ENCODE measurements at places on chromosomes 2 and 18.

- DNase-seq = no peak
Measured at GRCh38 chr2:197209742-197210408, 100.7 kb downstream of the ANKRD44 start.

- DNase-seq = no peak
Measured at GRCh38 chr2:49515996-49516782, 361.9 kb upstream of the FSHR start.

DNA sequence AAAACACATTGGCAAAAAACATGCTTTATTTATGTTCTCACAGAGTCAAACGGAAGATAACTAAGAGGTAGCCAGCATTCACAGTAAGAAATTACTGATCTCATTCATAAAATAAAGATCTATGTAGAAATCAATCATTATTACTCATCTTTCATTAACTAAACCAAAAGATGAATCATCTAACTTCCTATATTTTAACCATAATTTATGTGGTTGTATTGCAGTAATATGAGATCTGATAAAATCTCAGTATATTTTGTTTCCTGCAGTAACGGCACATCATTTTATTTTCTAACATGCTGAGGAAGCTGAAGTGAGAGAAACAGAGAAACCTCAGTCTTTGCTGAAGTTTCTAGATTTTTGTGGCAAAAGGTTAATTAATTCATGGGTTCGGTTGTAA lies 375.8 kb downstream of the GALNT13 start:
- DNase-seq = no peak

DNA sequence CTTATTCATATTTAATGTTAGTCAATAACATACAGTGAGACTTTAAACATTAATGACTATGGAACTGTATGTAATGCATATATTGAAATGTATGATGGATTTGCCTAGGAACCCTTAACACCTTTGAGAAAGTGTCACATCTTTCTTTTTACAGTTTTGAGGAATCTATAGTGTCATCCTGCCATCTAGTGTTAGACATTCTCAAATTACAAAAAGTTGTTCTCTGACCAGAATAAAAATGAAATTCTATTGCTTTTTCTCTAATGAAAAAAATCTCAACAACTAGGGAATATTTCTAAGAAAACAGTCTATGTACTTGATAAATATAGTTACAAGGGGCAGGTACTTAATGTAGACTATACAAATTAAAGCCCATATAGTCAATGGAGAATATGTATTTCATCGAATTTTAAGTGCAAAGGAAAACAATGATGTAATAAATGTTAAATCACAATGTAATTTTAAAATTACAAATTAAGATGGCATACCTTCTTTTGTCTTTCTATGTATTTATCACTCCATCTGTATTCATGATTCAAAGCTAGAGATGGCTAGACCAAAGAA lies 5.1 kb upstream of the CALCRL start:
- DNase-seq = no peak

- no peak for DNase-seq
Measured at GRCh38 chr18:45755934-45756333, 32.0 kb downstream of the SLC14A1 start.

GRCh38 chr18:53527365-53527764 lies 697.1 kb downstream of the MBD2 start:
- DNase-seq = no peak

DNA sequence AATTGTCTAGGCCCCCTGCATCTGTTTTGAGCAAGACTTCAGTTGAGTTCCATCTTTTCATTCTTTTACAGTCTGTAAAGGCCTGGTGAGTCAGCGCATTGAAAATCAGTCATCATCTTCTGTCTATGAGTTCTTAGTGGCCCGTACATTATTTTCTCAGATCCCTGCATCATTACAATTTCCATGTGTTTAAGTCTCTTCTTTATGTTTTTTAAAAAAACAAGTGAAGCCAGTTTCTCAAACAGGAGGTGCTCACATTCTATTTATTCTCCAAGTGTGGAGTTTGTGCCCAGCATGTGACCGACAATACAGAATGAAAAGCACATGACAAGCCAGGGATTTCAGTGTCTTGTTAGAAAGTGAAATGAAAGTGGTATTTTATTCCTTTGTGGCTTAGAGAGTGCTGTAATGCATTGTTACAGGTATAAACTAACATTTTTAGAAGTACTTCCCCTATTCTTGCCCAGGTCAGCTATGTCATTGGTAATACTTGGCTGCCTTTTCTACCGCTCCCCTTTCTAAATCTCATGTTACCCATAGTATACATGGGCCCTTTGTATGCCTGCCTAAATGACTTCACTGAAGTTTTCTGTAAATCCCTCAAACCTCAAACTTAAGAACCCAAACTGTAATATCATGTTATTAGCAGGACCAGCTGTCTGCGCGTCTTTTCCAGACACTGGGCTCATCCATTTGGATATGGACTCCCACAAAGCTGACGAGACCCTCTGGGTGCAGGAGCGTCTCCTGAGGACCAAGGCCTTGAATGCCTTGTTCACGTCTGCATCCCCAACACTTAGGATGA lies 67.6 kb downstream of the FEZ2 start:
- DNase-seq = no peak

- no peak for DNase-seq
Measured at GRCh38 chr2:18560797-18561085, 288 bp upstream of the RDH14 start.

DNA sequence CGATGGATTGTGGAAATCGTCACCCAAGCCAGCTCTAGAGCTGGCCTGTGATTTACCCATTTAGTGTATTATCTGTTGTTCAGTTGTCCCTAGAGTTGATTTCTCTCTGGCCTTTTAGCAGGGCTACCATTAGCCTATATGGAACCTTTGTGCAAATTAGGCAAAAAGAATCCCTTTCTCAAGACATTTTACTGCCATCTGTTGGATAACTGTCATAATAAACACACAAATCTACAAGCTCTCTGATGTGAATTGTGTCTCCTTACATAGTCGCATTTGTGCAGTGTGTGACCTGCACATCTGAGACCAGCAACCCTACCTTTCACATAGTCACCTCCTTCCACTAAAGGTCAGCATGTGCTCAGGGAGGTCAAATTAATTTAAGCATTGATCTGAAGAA lies 34.0 kb downstream of the LOXHD1 start:
- no peak for DNase-seq

GRCh38 chr18:44423814-44424644 lies 256.7 kb upstream of the SETBP1 start:
- DNase-seq = no peak

- no peak for DNase-seq
Measured at GRCh38 chr2:158723921-158724802, 71.0 kb upstream of the DAPL1 start.

- no peak for DNase-seq
Measured at GRCh38 chr18:23087352-23087751, 47.9 kb upstream of the CABLES1 start.

DNA sequence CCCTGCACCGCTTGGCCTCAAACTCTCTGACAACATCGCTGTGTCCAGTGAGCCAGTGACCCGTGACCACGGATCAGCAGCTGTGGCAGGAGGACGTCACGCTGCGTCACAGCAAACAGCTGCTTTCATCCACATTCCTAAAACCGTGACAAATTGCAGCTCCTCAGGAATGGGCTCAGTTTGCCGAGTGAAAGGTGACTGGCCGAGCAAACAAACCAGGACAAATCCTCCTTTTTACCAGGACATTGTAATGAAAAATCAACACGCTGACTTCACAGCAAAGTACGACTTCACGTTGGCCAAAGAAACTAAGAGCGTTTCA lies 57.6 kb downstream of the PXDN start:
- DNase-seq = no peak

DNA sequence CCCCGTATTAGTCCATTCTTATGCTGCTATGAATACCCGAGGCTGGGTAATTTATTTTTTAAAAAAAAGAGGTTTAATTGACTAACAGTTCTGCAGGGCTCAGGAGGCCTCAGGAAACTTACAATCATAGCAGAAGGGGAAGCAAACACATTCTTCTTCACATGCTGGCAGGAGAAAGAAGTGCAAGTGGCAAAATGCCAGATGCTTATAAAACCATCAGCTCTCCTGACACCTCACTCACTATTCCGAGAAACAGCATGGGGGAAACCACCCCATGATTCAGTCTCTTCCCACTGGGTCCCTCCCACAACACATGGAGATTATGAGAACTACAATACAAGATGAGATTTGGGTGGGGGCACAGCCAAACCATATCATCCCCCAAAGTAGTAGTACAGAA lies 2148.5 kb upstream of the PIK3C3 start:
- no peak for DNase-seq

DNA sequence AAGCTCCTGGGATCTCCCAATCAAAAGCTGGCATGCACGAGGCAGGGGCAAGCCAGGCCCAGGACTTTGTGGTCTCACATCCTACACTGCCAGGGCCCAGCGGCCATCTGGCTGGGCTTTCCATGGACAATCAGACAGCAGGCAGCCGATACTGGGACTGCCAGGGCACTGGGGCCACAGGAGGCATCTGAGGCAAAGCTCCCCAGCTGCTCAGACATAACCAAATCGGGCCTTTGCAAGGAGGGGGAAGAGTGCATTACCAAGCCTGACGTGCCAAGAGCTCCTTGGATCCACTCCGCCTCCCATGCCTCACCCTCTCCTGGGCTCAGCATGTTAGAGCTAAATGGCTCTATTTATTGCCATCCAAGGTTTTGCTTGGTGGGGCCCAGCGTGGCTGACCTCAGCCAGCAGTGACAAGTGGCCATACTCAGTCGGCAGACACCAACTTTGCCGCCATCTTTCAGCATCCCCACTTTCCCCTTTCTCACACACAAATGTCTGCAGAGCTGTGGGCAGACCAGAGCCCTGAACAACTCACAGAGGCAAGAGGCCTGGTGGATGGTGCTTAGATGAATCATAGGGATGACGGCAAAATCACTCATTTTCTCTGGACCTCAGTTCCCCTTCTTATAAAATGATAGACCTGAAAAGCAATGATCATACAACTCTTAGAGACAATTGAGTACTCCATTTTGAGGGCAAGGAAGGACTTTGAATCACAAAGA lies 200.8 kb downstream of the TTC32 start:
- DNase-seq = no peak

DNA sequence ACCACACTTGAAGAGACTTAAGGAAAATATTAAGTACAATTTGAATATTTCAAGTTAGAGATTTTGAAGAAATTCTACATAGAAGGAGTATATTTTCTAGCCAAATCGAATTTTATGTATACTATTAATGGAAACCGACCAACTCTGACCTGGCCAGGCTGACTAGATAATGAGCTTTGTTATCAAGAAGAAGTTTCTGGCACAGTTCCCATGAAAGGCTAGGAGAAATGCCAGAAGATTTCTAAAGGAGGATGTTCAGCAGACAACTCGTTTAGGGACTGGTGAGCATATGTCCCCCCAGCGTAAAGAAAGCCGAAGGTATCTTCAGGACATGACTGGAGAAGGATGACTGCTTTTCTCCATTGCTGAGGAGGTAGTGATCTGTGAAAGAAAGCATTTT lies 127.3 kb downstream of the DIS3L2 start:
- DNase-seq = no peak

GRCh38 chr2:191296083-191297006 lies 51.1 kb downstream of the MYO1B start:
- DNase-seq = no peak

DNA sequence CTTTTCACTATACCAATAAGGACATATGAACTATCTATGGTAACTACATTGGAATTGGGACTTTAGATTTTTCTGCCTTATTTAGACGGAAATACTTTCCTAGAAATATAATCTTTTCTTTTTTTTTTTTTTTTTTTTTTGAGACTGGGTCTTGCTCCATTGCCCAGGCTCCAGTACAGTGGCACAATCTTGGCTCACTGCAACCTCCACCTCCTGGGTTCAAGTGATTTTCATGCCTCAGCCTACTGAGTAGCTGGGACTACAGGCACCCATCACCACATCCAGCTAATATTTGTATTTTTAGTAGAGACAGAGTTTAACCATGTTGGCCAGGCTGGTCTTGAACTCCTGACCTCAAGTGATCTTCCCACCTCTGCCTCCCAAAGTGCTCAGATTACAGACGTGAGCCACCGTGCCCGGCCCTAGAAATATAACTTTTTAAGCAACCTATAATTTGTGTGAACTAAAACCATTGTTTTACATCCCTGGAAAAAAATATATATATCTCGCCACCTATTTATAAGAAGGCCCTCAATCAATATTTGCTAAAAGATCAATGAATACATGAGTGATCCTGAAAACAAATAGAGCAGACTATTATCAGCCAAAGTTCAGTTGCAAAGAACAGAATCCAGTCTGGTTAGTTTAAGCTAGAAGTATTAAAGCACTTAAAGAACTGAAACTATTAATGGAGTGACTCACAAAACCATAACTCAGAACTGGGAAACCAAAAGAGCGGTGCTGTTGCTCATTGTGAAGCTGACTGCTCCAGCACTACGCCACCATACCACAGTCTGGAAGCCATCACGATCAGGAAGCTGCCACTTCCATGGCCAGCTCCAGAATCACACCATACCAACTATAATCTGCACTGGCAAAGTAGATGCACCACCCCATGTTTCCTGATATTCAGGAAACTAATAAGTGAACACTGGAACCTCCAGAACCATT lies 8.4 kb upstream of the HNRNPLL start:
- DNase-seq = no peak

DNA sequence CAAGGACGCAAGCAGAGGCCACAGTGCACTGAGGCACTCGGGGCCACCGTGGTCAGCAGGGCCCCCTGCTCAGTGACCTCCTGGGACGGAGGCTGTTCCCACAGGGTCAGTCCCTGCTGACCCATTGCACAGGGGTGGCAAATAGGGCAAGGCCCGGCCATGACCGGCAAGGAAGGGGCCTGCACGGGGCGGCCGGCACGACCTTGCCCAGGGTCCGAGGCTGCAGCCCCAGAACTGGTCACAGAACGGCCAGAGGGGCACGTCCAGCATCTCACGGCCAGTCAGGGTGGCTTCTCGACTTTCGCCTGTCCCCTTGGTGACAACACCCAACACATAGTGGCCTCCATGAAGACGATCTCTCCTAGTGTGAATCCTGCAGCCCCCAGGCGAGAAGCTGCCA lies 27.6 kb upstream of the OTOS start:
- DNase-seq = no peak

DNA sequence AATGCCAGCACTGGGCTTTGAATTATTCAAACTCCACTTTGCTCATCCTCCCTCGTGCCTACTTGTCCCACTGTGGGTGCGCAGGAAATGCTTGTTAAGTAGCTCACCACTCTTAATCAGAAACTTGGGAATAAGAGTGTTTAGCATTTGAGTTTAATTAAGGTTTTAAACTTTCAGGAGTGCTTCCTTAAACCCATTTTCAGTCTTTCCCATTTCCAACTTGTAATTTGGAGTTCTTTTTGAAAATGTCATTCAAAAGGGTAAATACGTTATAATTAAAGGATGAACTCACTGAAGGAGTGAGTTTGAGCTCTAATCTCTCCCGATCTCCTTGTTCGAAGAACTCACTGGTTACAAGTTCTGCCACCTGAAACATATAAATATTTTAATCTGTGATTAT lies 276.6 kb downstream of the AGPS start:
- no peak for DNase-seq

- DNase-seq = no peak
Measured at GRCh38 chr18:11872479-11873136, 21.4 kb downstream of the CHMP1B start.

DNA sequence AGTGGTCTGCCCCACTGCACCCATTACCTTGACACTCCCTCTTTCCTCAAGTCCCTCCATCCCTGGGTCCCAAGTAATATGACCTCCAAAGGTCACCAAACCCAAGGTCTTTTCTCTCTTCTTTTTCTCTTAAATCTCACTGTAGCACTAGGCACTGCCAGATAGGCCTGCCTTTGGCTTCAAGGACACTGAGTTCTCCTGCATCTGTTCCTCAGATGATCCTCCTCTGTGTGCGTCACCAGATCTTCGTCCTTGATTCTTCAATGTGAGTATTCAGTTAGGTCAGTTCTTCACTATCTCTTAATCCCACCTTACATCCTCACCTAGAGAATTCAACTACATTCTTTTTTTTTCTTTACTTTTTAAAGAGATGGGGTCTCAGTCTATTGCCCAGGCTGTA lies 249.2 kb downstream of the NBAS start:
- no peak for DNase-seq
